ENCODE measurements at places on chromosomes 3 and 15.
A peak's percentile ranks its signal among the peaks of the same experiment; 100 is the strongest.

GRCh38 chr15:67824976-67825880 lies at the start of gene SKOR1:
Gene SKOR1 (plus strand): TSS chr15:67825509. CDS start chr15:67825603, 94 bp downstream.
- peak; percentile 55 for DNase-seq

DNA sequence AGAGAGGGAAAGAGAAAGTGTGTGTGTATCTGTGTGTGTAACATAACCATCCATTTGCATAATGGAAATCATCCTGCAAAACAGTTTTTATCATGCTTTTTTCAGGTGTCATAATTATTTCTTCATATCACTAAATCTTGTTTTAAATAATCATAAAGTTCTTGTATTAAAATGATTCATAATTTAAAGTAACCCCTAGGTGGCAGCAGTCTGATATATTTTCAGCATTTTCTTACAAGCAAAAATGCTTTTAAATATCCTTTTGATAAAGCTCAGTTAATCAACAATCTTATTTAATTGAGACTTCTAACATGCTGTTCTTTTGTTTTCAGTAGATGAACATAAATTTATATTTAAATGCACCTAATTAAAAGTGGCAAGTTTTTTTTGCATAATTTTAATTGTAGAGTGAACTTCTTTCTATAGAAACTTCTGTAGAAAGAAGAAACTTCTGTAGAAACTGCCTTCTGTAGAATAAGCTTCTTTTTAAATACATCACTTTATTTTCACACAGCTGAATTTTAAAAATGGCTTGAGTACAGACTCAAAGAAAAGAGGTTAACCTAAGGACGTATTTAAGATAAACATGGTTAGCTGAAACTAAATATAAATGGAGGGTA lies 72.5 kb downstream of the OPA1 start:
- DNase-seq, result peak; percentile 70

- peak; percentile 77 for DNase-seq
These were observed 77.2 kb upstream of the SLC6A11 start for GRCh38 chr3:10738688-10739372.

DNA sequence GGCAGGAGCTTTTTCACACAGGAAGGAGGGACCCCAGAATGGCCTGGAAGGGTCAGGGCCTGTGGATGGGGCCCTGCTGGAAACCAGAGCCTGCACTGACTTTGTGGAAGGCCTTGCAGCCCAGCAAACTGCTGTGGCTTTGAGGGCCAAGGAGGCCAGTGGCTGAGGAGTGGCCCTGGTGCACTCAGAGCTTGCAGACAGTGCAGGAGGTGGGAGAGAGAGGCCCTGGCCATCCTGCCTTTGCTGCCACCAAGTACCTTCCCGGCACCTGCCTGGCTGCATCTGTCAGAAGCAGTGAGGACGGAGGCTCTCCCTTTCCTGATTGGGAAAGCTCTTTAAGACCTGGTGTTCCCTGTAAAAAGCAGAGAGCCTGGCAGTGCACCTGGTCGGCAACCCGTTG lies 6.4 kb downstream of the PSTPIP1 start:
- DNase-seq, result no peak

- DNase-seq, result no peak
These were observed 151.4 kb downstream of the TIGIT start for GRCh38 chr3:114445233-114445632.

DNA sequence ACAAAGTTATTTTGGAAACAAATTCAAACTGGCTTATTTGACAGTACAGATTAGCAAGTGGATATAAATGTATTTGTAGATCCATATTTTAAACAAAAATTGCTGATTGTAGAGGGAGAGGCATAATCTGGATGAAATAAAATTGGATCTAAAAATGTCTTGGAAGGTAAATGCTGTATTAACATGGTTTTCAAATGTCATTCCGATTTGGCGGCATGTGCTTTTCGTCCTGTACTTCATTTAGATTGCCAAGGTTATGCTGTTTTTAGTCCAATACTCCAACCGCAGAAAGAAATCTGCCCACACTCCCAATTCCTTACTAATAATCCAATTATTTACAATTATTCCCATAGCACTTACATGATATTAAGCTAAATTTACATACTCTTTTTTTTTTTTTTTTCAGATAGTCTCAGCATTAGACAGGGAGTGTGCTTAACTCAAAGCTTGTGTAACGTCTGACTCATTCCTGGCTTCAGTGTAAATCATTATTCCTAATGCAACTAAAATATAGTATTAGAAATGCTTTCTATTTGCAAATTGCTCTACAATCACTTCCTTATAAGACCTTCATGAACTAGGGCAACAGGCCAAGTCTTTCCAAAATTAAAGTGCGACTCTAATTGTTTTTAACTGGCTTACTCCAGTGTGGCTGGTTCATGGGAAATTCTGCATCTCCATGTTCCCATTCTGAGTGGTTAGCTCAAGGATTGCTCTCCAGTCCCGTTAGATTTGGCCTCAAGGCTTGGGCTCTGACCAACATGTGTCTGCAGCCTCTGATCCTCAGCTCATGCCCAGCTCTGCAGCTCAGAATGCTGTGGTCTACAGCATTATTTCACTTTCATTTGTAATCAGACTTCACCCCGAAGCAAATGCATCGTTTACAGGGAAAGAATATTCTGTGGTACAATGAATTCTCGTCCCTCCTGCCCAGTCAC lies 103.9 kb downstream of the FBN1 start:
- peak; percentile 84 for DNase-seq

DNA sequence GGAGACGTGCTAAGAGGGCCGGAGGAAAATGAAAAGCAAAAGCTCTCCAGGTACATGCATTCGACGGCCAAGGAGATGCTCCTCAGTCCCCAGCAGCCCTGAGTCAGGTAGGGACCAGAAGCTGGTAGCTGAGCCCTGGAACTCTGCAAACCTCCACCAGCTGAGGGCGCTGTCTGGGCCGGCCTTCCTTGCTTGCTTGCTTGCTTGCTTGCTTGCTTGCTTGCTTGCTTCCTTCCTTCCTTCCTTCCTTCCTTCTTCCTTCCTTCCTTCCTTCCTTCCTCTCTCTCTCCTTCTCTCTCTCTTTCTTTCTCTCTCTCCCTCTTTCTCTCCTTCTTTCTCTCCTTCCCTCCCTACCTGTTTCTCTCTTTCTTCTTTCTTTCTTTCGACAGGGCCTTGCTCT lies 94.6 kb upstream of the RASGRF1 start:
- peak; percentile 14 for DNase-seq
